Progenitor cell of endocrine pancreas (in vitro differentiated cells): ENCODE measurements at places on chromosomes 7 and 10. TPM values are rescaled to one million over a fixed set of nuclear protein-coding genes. Genes with fewer than 3 reads are reported as not detected.
A peak's percentile ranks its signal among the peaks of the same experiment; 100 is the strongest.

DNA sequence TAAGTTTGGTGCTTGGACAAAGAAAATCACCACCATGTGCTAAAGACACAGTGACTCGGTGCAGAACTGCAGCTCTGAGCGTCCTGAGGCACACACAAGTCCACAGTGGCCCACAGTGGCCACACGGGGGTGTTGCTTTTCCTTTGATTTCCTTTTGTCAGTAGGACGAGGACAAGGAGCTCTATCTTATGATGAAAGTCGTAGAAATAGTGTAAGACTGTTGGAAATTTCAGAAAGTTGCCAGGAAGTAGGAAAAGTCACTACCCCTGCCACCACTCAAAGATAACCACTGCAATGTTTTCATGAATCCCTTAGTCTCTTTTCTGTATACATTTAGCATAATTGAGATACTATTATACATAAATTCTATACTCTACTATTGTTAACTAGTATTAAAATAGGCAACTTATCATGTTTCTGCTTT is 146.0 kb downstream of the TNS3 start:
- peaks cover 10% of the 10 kb centered on the region for H3K4me1 ChIP-seq
- H3K36me3 ChIP-seq = peaks cover 28% of the 10 kb centered on the region
- H3K4me3 ChIP-seq = no peak overlapping the region
- H3K27me3 ChIP-seq = no peaks in the 10 kb centered on the region

- no peak for DNase-seq
- no peak overlapping the region for H3K4me3 ChIP-seq
- no peaks in the 10 kb centered on the region for H3K36me3 ChIP-seq
- no peaks in the 10 kb centered on the region for H3K27me3 ChIP-seq
Measured at GRCh38 chr10:89887830-89888229, 186.4 kb downstream of the KIF20B start.

GRCh38 chr10:124719213-124719851 is 24.8 kb downstream of the FAM53B start:
- DNase-seq = no peak
- H3K4me3 ChIP-seq = no peak overlapping the region

DNA sequence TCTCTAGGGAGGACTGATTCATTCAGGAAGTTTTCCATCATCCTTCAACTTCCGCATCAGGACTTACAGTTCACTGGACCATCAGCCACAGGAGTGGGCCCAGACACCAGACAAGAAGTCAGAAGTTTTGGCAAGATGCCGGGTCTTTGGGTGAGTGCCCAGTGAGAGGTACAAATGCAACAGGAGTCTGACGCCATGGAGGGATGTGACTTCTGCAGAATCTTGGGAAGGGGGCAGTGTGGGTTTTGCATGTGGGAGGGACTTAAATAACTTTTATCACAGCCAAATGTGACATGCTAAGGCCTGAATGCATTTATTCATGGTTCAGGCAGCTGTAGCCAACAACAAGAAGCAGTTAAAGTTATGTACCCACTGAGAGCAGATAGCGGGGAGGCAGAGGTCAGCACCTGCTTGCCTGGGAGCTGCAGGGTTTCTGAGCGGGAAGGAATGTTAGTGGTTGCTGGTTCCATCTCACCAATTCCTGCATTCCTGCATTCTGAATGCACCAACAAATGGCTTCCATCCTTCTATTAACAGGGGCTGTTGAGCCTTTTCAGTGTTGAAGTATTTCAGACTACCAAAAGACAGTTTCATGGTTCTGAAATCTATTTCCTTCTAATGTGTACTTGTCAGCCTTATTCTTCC is 375.2 kb downstream of the PAXIP1 start:
- H3K4me3 ChIP-seq = no peak overlapping the region
- DNase-seq = no peak
- no peaks in the 10 kb centered on the region for H3K27me3 ChIP-seq
- no peaks in the 10 kb centered on the region for H3K4me1 ChIP-seq
- H3K36me3 ChIP-seq = no peaks in the 10 kb centered on the region

Gene ZNF138
- total RNA-seq = 21.3 and 21.7 TPM in 2 replicates

DNA sequence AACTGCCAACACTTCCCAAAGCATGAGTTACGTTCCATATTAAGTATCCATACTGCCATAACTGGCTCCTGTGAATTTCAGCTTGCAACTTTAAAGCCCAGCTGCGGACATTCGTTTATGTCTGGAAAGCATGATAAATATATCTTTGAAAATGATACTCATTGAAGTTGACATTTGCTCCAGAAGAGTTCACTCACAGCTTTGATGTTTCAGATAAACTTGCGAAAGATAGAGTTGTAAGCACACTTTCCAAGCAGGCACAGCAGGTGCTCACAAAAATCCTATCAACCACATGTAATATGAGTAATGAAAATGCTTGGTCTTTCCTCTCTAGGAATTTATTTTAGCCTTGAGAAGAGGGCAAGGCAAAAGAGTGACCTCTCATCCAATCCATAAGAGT is 4.5 kb downstream of the CHCHD3 start:
- H3K36me3 ChIP-seq = peaks cover 6% of the 10 kb centered on the region
- peaks cover 20% of the 10 kb centered on the region for H3K4me1 ChIP-seq
- no peak for DNase-seq
- H3K27me3 ChIP-seq = no peaks in the 10 kb centered on the region
- no peak overlapping the region for H3K27ac ChIP-seq

Gene ASB4
- total RNA-seq = 0.27 TPM in 1 of 2 replicates, not detected in the other

DNA sequence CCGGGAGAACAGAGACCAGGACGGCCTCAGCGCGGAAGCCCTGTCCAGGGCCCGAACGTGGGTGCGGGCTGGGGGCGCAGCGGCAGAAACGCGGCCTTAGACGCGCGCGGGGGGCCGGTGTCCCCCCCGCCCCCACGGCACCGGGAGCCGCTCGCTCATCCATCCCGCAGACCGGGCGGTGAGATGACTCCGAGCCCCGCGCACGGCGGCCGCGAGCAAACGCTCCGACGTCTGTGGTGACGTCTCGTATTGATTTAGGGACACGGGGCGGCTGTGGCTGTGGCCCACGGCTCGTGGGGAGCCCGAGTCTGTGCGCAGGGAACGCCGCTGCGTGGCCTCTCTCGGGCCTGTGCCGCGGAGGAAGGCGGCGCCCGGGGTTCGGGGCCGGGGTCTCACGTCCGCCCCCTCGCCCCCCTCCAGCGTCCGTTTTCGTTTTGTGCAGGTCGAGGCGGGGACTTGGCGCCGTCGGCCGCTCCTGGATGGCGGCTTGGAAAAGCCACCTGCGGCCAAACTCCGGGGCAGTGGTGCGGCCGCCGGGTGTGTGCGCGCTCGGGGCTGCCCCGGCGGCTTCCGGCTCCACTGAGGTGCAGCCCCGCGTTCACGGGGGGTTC is 1.0 kb upstream of the NKX6-2 start:
- H3K27me3 ChIP-seq = peaks cover 21% of the 10 kb centered on the region
- DNase-seq = no peak
- peaks cover 1% of the 10 kb centered on the region for H3K4me1 ChIP-seq

DNA sequence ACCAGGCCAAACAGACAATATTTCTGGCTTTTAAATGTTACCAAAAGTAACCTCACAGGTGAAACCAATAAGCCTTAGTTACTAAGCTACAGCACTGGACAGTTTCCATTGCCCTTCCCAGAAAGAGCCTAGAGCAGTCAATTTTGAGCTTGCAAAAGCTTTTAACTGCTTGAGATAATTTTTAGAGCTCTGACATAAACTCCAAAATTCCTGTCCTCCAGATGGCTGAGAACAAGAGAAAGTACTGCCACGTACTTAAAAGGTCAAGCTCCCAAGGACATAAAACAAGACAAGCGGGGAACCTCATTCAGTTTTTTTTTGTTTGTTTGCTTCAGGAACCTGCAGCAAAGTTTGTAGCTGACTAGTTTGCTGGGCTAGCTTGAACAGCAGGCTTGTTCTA is 54.1 kb downstream of the BBS9 start:
- no peaks in the 10 kb centered on the region for H3K4me1 ChIP-seq
- peaks cover 13% of the 10 kb centered on the region for H3K36me3 ChIP-seq
- no peaks in the 10 kb centered on the region for H3K27me3 ChIP-seq
- no peak for DNase-seq

- peak; percentile 11 for DNase-seq
- peak overlapping the region; percentile 62 for H3K4me3 ChIP-seq
- H3K4me1 ChIP-seq = peaks cover 41% of the 10 kb centered on the region
- peak overlapping the region; percentile 94 for H3K27ac ChIP-seq
- no peaks in the 10 kb centered on the region for H3K27me3 ChIP-seq
Measured at GRCh38 chr10:99917963-99918825, 91.6 kb downstream of the DNMBP start.

Gene PLXDC2
- 38.5 and 44.3 TPM in 2 replicates for total RNA-seq

DNA sequence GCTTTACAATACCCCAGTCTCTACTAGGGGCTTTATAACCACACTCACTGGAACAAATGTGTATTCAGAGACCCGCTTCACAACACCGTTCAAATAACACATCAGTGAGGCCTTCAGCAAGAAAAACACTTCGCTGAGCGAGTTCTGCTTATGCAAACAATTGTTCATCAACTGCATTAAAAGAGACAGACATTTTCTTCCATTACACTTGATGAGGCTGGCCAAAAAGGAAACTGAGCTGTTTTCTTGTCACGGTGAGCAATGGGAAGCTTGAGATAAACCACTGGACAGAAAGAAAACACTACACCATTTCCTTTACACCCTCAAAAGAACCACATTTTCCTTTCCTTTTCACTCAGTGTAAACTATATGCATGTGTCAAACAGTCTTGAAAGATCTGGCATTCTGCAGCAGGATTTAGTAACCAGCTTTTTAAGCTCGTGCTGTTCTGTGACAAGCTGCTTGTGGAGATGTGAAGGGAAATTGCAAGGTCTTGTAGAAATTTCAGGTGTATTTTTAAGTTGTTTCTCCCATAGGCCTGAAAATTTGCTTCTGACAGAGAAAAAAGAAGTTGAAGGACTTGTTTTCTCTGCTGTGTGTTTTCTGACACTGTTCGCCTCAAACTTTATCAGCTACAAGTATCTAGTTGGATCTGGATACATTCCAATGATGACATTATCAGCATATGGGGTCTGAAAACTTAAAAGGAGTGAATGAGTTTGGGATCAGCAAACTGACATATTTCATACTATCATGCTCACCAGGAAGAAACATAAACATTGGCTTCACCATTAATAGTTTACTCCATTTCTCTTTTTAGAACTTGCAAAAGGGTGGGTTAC is 693.1 kb downstream of the PARD3 start:
- H3K36me3 ChIP-seq = peaks cover 10% of the 10 kb centered on the region
- peaks cover 43% of the 10 kb centered on the region for H3K4me1 ChIP-seq
- DNase-seq = no peak
- H3K4me3 ChIP-seq = peak overlapping the region; percentile 14

GRCh38 chr10:117933036-117933435 is 113.7 kb downstream of the RAB11FIP2 start:
- no peak overlapping the region for H3K4me3 ChIP-seq
- H3K27me3 ChIP-seq = peaks cover 11% of the 10 kb centered on the region
- no peak for DNase-seq
- no peak overlapping the region for H3K27ac ChIP-seq
- no peaks in the 10 kb centered on the region for H3K36me3 ChIP-seq

DNA sequence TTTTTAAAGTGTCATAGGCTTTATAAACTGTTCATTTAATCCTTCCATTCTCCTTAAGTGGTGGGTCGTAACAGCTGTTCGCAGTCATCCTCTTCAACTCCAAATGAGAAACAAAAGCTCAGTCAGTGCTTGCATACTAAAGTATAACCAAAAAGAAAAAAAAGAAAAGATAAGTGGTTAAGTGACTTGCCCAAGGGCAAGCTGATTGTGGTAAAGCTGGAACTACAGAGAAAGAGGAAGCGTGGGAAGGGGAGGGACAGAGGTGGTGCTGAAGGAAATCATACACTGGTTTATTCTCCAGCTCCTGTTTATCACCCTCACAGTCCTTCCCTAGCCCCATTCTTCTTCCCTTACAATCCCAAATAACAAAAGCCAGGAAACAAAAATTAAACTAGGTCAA is 29.6 kb downstream of the IDE start:
- no peak overlapping the region for H3K4me3 ChIP-seq
- no peak for DNase-seq
- peaks cover 2% of the 10 kb centered on the region for H3K36me3 ChIP-seq
- no peak overlapping the region for H3K27ac ChIP-seq
- peaks cover 5% of the 10 kb centered on the region for H3K4me1 ChIP-seq

GRCh38 chr7:121304102-121304658 is 24.6 kb upstream of the WNT16 start:
- no peaks in the 10 kb centered on the region for H3K36me3 ChIP-seq
- no peaks in the 10 kb centered on the region for H3K27me3 ChIP-seq
- H3K4me3 ChIP-seq = no peak overlapping the region
- H3K27ac ChIP-seq = no peak overlapping the region
- DNase-seq = no peak
- no peaks in the 10 kb centered on the region for H3K4me1 ChIP-seq

DNA sequence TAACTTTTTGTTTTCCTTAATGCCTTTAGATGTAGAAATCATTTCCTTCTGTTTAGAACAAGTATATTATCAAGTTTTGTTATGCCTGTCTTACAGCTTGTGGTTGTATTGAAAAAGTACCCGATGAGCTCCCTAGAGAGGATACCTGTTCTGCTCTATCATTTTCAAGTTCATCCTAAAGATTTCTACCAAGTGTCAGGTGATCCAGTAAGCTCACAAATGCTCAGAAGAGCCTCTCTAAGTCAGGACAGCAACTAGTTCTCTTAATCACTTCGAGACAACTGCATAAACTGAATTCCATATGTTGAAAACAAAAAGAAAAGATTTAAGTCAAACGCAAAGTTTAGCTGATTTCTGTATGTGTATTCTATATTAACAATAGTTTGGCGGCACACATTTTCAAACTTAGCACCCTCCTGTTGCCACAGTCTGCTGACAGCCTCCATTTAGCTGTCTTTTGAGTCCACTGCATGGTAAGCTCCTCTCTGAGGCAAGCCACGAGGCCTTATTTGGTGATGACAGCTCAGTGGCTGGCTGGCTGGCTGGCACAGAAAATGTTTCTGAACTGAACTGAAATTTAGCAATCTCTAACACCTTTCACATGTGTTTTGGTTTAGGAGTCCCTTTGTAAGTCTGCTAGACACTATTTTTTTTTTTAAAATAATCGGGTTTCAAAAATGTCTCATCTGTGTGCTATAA is 59.4 kb downstream of the SEMA3C start:
- no peaks in the 10 kb centered on the region for H3K27me3 ChIP-seq
- no peak for DNase-seq
- peaks cover 32% of the 10 kb centered on the region for H3K4me1 ChIP-seq
- peak overlapping the region; percentile 33 for H3K27ac ChIP-seq

Gene GHRHR
- total RNA-seq = not detected in 2 replicates

GRCh38 chr7:15046861-15047260 is 144.3 kb upstream of the DGKB start:
- DNase-seq = no peak
- H3K4me1 ChIP-seq = no peaks in the 10 kb centered on the region
- H3K4me3 ChIP-seq = no peak overlapping the region
- no peaks in the 10 kb centered on the region for H3K27me3 ChIP-seq
- H3K27ac ChIP-seq = no peak overlapping the region

Gene OGDHL
- total RNA-seq = 9.1 and 11.7 TPM in 2 replicates

Gene ZMIZ1
- 81.6 and 85.2 TPM in 2 replicates for total RNA-seq

Gene WDR11
- total RNA-seq = 66.1 and 71.8 TPM in 2 replicates

GRCh38 chr10:55766212-55766611 is 594.8 kb downstream of the ZWINT start:
- no peaks in the 10 kb centered on the region for H3K4me1 ChIP-seq
- H3K27ac ChIP-seq = no peak overlapping the region
- H3K27me3 ChIP-seq = no peaks in the 10 kb centered on the region
- no peak for DNase-seq

Gene C10orf67
- total RNA-seq = 0.38 TPM in 1 of 2 replicates, not detected in the other

Gene SORCS3
- total RNA-seq = 0.24 and 0.31 TPM in 2 replicates
